ENCODE measurements at places on chromosomes 4 and X.
A peak's percentile ranks its signal among the peaks of the same experiment; 100 is the strongest.

GRCh38 chr4:177879851-177880250, 437.6 kb upstream of the AGA start:
- no peak for DNase-seq

DNA sequence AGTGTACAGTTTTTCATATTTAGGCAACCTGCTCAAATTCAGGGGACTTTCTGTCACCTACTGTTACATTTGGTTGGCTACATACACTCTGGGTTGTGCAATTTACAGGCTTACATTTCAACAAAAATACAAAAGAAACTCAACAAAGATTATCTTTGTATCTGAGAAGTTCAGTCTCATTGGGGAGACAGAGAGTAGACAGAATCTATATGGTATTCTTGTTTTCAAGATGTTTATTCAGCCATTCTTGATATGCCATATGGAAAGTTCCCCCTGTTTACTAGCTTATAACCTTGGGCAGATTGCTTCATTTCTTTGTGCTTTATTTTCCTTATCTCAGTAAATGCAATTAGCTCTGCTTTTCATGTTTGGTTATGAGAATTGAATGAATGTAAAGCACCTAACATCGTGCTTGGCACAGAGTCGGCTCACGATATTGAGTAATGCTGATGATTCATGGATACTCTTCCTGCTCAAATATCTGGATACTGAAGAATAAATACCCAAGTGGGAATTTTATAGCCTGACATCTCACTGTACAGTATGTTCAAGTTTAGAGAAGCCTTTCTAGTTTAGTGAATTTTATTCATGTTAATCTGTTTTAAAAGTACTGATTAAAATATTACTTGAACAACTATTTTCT, 96.5 kb upstream of the PACRGL start:
- peak; percentile 21 for DNase-seq

DNA sequence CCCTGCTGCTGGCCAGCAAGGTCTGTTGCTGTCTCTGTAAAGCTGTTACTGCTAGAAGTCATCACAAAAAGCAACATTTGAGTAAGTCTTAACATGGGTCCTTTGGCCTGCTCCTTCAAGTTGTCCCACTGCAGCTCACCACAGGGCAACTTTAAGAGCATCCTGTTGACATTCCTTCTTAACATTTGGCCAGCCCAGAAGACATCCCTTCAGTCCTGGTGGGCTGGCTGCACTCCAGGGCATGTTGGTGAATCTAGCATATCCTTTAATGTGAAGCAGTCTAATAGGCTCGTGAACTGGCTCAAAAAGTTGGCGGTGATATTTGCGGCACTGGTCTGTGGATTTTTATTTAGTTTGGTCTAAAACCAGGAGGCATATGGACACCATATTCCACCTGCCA, 92.2 kb upstream of the MAML3 start:
- DNase-seq: no peak

DNA sequence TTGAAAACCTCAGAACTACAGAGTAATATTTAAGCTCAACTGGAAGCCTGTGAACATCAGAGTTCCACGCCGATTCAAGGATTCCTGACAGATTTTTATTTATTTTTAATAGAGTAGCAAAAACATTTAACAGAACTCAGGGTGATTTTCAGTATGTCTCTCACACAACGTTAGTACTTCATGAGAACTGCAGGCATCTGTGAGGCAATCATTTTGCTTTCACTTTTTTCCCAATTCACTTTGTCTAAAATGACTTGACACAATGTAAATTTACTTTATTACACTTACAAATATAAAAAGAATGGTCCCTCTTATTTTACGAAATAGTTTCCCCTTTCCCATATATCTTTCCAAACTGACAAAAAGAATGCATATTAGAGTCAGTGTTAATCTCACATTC, 869.5 kb upstream of the EPHA5 start:
- DNase-seq: no peak

- DNase-seq: no peak
Measured at GRCh38 chr4:60846678-60847077, 353.4 kb upstream of the ADGRL3 start.

GRCh38 chr4:88573995-88574394, 18.3 kb upstream of the HERC3 start:
- DNase-seq: peak; percentile 63

DNA sequence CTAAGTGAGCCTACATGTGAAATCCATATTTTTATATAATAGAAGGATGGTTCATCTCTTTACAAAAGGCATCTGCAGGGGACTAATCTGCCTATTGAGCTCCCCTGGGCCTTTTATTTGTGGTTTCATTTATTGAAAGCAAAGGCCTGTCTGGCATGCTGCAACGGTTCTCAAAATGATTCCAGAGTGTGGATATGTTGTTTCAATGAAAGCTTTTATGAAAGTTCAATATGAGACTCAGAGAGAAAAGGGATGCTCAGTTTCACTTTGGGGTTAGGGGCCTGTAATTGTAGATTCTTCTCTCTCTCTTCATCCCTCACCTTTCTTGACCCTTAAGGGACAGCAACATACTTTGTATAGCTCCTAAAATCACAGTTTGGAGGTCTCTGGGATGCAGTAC, 204.2 kb upstream of the CASK start:
- DNase-seq: no peak

DNA sequence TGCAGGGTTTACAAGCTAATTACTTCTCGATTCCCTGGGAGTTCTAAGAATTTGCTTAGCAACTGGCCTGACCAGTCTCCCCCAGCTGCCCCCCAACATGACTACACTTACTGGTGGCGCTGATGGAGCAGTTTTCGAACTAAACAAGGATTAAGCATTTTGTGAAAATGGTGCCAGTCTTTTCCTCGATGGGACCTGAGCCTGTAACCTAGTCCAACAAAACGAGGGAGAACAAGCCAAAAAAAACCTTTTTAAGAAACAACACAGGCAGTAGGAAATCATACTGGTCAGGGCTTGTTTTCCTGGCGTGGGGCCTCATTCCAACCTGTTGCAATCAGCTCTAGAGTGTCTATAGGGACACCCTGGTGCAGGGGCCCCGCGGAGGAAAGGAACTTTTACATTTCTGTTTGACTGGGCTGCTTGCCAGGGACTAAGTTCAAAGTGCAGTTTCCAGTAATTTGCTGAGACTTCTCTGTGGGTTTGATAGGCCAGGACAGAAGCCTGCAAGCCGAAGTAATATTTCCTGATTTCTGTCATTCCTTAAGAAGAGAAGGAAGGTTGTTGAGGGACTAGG, 158.7 kb downstream of the SPRY1 start:
- peak; percentile 84 for DNase-seq

GRCh38 chrX:23525531-23525930, 141.8 kb upstream of the PRDX4 start:
- no peak for DNase-seq

DNA sequence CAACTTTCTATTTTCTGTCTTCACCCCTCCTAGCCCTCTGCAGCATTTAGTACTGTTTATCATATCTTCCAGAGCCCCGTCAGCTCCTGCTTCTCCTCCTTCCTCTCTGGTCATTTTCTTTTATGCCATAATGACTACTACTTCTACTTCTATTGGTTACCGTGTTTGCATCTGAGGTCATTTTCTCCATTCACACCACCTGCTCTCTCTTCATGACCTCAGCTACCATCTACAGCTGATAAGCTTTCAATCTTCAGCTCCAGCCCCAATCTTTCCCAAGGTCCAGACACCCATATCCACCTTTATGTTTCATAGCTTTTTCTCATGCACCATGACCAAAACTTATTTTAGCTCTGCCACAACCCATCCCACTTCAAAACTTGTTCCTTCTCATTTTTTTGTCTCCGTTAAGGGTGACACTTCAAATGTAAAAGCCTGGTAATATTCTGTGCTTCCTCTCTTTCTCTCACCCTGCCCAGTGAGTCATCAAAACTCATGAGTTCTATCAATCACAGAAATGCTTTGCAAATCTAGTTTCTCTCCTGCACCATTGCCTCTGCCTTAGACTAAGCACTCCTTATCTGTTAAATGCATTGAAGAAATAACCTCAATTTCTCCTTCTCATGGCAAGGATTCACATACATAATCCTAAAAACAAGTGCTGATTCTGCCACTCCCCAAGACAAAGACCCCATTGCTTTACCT, 71.3 kb upstream of the IQCM start:
- DNase-seq: peak; percentile 21

- DNase-seq: no peak
Measured at GRCh38 chr4:42905591-42905990, 13.1 kb downstream of the GRXCR1 start.

- DNase-seq: peak; percentile 95
Measured at GRCh38 chr4:3657902-3658529, 108.2 kb upstream of the ADRA2C start.

GRCh38 chr4:48254381-48255071, 15.1 kb downstream of the TEC start:
- peak; percentile 62 for DNase-seq

- no peak for DNase-seq
Measured at GRCh38 chr4:7428261-7429068, 6.3 kb downstream of the PSAPL1 start.

- DNase-seq: no peak
Measured at GRCh38 chr4:100254237-100254636, 64.0 kb upstream of the DDIT4L start.
